T-helper 2 cell treated with Interferon-gamma antibody and Interleukin-4, amounts not matched to agents 5 μg/mL and 100 μg/mL, for 36 hours (primary cell): ENCODE measurements at places on chromosomes 12 and 14.
A peak's percentile ranks its signal among the peaks of the same experiment; 100 is the strongest.

DNA sequence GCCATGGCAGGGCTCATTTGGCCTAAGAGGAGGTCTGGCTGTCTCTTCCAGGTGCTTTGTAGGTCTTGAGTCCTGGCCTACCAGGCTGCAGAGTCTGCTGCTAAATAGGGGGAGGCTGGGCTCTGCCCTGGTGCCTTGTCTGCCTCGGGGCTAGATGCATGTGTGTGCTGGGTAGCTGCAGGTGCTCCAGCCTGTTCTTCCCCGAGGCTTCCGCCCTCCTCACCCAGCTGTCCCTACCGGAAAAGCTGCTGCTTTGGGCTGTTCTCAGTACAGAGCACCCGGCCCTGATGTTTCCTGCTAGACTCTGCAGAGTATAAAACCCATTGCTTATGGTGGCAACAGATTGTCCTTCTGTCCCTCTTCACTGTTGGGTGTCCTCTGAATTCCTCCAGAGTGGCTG lies 37.7 kb downstream of the RAB35 start:
- DNase-seq: no peak

DNA sequence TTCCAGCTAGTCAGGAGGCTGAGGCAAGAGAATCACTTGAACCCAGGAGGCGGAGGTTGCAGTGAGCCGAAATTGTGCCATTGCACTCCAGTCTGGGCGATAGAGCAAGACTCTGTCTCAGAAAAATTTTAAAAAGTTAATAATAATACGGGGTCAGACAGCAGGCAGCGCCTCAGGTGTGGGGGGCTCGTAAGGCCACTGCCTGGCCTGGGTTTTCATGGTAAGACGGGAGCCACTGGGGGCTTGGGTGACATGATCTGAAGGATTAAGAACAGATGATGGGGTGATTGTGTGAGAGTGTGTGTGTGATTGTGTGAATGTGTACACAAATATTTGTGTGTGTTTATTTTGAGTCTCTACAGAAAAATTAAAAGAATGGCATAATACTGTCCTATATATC lies 23.6 kb downstream of the BCL7A start:
- DNase-seq: no peak

- no peak for DNase-seq
Observed at GRCh38 chr12:123519141-123520001, 14.1 kb downstream of the RILPL1 start.

DNA sequence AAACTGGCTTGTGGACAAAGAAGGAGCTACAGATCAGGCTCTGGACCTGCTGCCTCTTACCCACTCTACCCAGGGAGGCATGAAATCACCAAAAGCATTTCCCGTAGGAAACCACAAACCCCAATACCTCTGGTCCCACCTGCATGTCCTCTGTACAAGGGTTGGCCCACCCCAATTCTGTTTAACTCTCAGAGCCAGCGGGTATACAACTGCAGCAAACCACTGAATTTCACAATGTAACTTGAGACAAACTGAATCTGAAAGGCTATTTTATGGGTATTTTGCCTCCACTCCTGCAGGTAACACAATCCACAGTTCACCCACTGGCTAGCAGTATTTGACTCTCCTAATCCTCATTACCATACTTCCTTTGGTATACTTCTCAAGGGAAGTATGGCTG lies 16.5 kb downstream of the SIX1 start:
- DNase-seq: no peak

- DNase-seq: peak; percentile 86
Observed at GRCh38 chr14:100065942-100066574, 836 bp downstream of the EVL start.

DNA sequence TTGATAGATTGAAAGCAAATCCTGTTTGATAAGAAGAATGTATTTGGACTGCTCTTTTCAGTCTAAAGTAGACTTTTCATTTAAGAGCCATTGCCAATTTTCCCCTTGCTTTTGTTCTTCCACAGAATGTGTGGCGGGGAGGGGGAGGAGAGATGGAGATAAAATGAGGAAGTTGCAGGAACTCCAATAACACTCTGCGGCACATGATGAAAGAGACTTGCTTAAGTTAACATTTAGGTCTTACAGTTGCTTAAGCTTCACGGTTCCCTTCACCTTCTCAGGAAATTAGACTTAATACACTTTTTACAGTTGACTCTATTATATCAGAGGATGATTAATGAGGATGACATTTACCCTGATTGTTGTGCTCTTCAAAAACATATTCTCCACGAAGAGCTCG lies 537.3 kb downstream of the TMTC2 start:
- no peak for DNase-seq

- DNase-seq: no peak
Observed at GRCh38 chr14:59020382-59020781, 168.1 kb upstream of the DAAM1 start.

GRCh38 chr14:91230397-91231035 lies 14.0 kb downstream of the GPR68 start:
- DNase-seq: no peak

- no peak for DNase-seq
Observed at GRCh38 chr14:20376071-20376588, 32.7 kb downstream of the PARP2 start.

DNA sequence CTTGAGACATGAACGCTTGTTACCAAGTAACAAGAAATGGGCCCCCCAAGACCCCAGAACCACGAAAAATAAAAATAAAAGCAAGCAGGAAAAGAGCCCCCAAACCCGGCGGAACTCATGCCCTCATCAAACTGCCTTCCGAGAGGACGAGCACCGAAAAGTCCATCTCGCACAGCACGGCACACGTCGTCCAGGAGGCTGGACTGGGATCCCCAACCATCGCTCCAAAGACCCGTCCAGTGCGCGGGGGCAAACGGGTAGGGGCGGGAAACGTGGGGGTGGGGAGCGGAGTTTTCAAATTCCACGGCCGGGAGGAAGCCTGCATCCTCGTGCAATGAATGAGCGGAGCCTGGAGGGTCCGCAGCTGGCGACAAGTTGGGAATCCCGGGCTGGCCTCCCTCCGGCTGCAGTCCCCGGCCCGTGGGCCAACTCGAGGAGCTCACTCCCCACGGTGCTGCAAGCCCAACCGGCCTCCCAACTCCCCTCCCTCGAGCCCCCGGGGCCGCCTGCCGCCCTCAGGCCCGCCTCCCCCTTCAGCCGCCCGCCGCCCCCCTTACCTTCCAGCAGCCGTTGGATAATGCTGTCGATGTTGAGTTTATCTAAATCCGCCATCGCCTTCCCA lies 484 bp downstream of the PPP1CC start:
- no peak for DNase-seq
